ENCODE measurements at places on chromosomes 7 and 10. TPM values are rescaled to one million over a fixed set of nuclear protein-coding genes. Genes with fewer than 3 reads are reported as not detected.

Gene LRRC4
- total RNA-seq, result not detected

Gene SDK1
- total RNA-seq, result 0.68 TPM

Gene OGDHL
- total RNA-seq, result not detected

GRCh38 chr7:101630591-101630990 lies 1.5 kb upstream of the MYL10 start:
- DNase-seq, result peak; percentile 84

- peak; percentile 85 for DNase-seq
Observed at GRCh38 chr7:66250711-66251110, 45.6 kb downstream of the TPST1 start.

DNA sequence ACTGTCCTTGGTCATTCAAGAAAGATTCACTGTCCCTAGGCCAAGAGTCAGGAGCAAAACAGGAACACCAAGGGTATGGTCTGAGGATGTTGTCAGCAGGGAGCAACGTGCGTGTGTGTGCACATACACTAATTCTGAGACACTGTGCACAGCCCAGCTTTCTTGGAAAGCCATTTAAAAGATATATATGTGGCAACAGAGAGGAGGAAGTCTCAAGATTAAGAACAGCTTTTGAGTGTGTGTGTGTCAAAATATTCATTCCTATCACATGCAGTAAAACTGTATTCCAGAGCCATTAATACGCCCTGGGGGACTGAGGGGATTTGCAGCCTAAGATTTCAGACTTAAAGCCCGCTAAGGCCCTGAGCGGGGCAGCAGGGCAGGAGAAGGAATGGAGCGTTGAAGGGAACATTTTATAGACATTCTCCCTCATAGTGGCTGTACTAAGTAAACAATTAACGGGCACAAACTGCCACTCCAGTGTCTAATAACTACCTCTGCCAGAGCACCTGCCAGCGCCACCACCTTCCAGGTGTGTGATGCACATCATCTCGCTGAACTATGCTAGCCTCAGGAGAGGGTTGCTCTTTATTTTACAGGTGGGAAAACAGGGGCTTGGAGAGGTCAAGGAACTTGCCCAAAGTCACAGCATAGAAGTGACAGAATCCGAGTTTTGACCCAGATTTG lies 2.0 kb downstream of the NOD1 start:
- DNase-seq, result no peak

- peak; percentile 95 for DNase-seq
Observed at GRCh38 chr7:47501406-47501805, 80.5 kb downstream of the TNS3 start.

- no peak for DNase-seq
Observed at GRCh38 chr7:40629891-40630290, 495.1 kb downstream of the SUGCT start.

GRCh38 chr7:152856351-152856750 lies 96.8 kb downstream of the ACTR3B start:
- DNase-seq, result no peak

- DNase-seq, result peak; percentile 83
Observed at GRCh38 chr10:22246680-22247391, 29.0 kb upstream of the EBLN1 start.

- no peak for DNase-seq
Observed at GRCh38 chr7:837001-837400, 4.7 kb downstream of the SUN1 start.

GRCh38 chr10:3671386-3671955 lies 113.5 kb downstream of the KLF6 start:
- no peak for DNase-seq

- peak; percentile 2 for DNase-seq
Observed at GRCh38 chr7:82506702-82507101, 63.1 kb upstream of the CACNA2D1 start.
